ENCODE measurements at places on chromosomes 6 and 20. TPM values are rescaled to one million over a fixed set of nuclear protein-coding genes. Genes with fewer than 3 reads are reported as not detected.

DNA sequence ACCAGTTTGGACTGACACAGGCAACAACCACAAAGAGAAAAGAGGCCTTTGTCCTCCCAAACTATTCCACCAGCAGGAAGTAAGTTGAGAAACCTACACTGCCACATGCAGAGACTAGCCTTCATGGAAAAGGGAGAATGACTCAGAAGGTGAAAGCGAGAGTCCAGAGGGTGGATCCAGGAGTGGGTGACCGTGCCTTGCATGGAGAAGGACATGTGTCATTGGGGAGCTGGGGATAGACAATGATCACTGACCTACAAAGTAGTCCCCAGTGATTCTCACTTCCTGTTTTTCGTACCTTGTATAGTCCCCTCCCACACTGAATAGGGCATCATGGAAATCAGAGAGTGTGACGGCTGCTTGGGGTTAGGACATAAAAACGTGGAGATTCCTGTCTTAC lies 91.9 kb downstream of the MYLK4 start:
- DNase-seq: no peak

DNA sequence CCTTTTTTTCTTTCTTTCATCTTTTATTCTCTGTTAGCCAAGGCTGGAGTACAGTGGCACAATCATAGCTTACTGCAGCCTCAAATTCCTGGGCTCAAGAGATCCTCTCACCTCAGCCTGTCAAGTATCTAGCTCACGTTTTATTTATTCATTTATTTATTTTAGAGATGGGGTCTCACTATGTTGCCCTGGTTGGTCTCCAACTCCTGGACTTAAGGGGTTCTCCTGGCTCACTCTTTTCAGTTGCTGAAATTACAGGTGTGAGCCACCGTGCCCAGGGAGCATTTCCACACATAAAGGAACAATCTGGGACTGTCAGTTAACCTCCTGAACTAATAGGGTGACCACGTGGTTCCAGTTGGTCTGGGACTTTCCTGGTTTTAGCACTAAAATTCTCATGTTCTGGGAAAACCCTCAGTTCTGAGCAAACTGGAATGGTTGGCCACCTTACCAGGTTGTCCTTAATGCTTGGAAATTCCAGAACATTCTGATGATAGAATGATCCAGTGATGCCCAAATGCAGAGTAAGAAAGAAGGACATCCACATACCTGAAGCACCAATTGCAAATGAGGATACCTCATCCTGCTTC lies 105.5 kb upstream of the ZNF217 start:
- no peak for DNase-seq

GRCh38 chr20:58690396-58691135 lies 2.0 kb upstream of the NPEPL1 start:
- DNase-seq: no peak

- no peak for DNase-seq
These were observed 15.3 kb upstream of the NINL start for GRCh38 chr20:25600632-25601031.

- DNase-seq: no peak
These were observed 41.7 kb downstream of the SYNE1 start for GRCh38 chr6:152595499-152595898.

GRCh38 chr6:22401206-22401605 lies 104.4 kb upstream of the PRL start:
- no peak for DNase-seq

GRCh38 chr20:40720099-40720498 lies 31.1 kb upstream of the MAFB start:
- DNase-seq: no peak

DNA sequence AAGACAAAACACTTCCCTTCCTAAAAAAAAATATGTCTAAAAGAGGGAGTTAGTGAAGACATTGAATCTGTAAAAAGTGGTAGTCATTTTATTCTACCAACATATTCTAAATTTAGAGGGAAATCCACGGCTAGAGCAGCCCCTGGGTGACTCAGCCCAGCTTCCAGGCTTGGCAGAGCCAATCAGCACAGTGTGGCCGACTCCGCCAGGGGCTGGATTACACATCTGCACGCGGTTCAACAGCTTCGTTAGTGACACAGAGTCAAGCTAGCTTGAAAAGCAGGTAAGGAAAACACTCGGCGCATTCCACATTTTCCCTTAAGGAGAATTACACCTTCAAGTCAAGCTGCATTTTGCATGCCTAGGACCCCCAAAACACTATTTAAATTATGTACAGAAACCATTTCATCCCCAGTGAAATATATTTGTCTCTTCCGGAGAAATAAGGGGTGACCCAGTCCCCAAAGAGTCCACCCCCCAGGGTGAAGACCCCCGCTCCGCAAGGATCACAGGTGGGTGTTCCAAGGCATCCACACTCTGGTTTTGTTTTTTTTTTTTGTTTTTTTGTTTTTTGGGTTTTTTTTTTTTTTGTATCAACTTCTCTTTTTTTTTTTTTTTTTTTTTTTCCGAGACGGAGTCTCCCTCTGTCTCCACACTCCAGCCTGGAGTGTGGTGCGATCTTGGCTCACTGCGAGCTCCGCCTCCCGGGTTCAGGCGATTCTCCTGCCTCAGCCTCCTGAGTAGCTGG lies 58.4 kb upstream of the ARID1B start:
- DNase-seq: peak; percentile 68

DNA sequence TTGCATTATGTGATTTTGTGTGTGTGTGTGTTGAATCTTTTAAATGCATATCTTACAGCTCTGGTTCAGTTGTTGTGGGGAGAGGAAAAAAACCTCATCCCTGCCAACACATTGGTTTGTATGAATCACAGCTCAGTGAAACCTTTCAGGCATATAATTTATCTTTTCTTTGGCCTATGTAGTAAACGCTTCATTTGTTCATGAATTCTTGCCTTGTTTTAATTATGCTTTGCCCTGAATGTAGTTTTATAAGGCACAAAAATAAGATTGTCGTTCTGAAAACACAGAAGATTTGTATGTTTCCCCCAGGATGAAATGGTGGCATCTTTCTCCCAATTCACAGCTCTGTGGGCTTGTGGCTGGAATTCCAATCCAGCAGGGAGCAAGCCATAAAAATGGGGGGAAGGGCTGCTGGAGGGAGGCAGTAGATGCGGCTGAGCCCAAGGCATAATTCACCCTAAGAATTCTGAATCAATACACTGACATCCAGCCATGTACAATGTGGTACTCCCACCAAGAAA lies 45.1 kb downstream of the BCAS1 start:
- DNase-seq: no peak

GRCh38 chr6:20463396-20463795 lies 61.7 kb downstream of the E2F3 start:
- no peak for DNase-seq

- no peak for DNase-seq
These were observed 398.7 kb downstream of the PHF3 start for GRCh38 chr6:64034291-64034690.

DNA sequence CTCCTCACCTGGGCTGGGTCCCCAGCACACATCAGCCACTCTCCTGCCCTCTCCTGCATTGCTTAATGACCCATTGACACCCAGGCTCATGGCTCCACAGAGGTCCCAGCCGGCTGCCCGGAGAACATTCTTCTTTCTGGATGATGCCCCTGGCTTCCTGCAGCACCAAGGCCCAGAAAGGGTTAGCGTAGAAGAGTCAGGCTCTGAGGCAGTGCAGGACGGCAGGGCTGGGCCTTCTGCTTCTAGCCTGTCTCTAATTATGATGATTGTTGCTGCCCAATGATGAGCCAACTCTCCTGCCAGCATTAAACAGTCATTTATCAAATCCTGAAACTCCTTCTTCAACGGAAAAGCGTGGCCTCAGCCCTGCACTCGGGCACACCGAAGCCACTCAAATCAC lies 66.4 kb downstream of the ZNF217 start:
- no peak for DNase-seq

DNA sequence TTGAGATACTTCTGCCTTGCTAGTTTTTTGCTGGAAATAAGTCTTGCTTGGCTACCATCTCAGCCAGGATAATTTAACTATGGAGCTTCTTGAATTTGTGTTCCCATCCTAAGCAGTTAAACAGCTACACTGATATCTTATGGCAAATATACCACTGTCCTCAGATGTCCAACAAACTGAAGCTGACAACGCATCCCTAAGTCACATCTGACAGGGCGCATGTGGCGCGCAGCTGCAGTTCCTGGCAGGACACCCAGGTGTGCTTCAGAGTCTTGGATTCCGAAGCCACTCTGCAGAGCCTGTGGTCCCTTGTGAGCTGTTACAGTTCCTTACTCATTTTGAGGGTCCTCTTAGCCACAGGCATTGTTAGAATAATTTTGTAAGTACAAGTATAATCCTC lies 127.9 kb downstream of the WDR27 start:
- DNase-seq: no peak

DNA sequence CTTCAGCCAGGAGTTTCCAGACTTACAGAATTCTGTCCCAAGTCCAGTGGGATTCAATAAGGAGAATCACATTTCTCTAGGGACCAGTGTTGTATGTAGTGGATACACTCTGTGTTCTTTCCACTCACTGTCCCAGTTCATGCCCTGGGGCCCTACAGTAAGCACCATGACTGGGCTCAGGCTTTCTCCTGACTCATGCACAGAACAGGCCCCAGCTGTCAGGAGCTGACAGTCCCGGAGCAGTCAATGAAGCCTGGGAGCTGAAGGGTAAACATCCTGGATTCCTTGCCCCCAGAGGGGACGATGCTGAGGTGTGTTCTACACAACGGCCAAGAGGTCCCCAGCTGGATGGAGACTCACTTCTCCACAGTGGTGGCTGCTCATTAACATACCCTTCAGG lies 40.2 kb upstream of the LRFN2 start:
- DNase-seq: no peak

GRCh38 chr20:22629447-22629846 lies 45.1 kb upstream of the FOXA2 start:
- DNase-seq: no peak

- no peak for DNase-seq
These were observed 5.6 kb upstream of the CNPY3 start for GRCh38 chr6:42923666-42924065.

DNA sequence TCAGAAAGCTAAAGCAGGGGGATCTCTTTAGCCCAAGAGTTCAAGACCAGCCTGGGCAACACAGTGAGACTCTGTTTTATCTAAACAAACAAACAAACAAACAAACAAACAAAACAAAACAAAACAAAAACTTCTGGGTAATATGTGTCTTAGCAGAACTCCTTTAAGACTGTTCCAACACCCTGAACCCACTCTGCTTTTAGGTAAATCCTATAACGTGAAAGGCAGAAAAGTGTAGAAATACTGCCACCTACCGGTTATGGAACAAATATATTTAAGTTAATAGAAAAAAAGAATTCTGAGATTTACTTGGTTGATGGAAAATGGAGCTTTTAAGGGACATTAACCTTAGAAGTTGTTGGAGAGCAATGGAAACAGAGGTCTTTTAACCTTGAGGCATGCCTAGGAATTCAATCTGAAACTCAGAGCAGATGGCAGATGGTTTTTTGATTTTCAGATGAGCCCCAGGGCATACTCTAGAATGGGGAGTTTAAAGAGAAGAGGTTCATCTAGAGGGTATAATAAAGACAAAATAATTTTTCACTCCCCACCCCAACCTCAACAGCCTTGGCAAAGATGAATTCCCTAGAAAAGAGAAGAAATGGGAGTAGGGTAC lies 38.5 kb downstream of the SOD2 start:
- DNase-seq: no peak

DNA sequence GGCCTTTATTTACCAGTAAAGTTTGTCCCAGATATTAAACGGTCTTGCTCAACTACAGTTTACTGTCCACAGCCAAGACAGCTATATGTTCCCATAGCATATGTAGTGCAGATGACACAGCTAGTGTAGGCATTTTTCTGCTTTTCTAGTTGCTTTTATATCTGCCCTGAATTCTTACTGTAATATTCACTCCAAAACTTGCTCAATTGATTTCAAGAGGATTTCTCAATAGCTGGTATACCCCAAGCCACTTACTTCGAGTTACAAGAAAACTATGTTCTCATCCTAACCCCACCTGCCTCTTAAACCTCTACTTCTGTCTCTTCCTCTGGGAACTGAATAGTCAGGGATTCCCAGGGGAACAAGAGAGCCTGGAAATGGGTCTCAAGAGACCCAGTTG lies 18.9 kb upstream of the ROS1 start:
- no peak for DNase-seq

GRCh38 chr6:12804952-12805645 lies 88.5 kb downstream of the PHACTR1 start:
- no peak for DNase-seq

- no peak for DNase-seq
These were observed 447.9 kb upstream of the PLCB4 start for GRCh38 chr20:8621001-8621400.

GRCh38 chr20:3874194-3874844 lies 14.9 kb upstream of the PANK2 start:
- no peak for DNase-seq

The KIF25 gene
- not detected for total RNA-seq

The MOXD1 gene
- 20.8 TPM for total RNA-seq

The PI16 gene
- total RNA-seq: 16.8 TPM

The SAMD5 gene
- total RNA-seq: 1.1 TPM

The SNAP25 gene
- total RNA-seq: 9.4 TPM

The PBX2 gene
- 53.6 TPM for total RNA-seq

The GTSF1L gene
- total RNA-seq: not detected

The SYNJ2 gene
- 11.1 TPM for total RNA-seq

The ASF1A gene
- 17.1 TPM for total RNA-seq

The JAG1 gene
- total RNA-seq: 45.9 TPM

The TRAPPC3L gene
- not detected for total RNA-seq

The PDE7B gene
- 10.3 TPM for total RNA-seq

The GRIK2 gene
- total RNA-seq: 5.4 TPM

The FAM209B gene
- not detected for total RNA-seq

The PCIF1 gene
- total RNA-seq: 33.1 TPM

The TPX2 gene
- total RNA-seq: 0.36 TPM

The LGSN gene
- total RNA-seq: not detected

Data from sigmoid colon (tissue), 7 donors.